NCI-H2081 treated with DMSO at 0.1 percent for 48 hours (cell line): ENCODE measurements at places on chromosomes 1 and 21.
A peak's percentile ranks its signal among the peaks of the same experiment; 100 is the strongest.

- DNase-seq: no peak
Observed at GRCh38 chr21:45180246-45180599, 105.8 kb downstream of the ADARB1 start.

GRCh38 chr21:34914239-34914638 lies 134.9 kb downstream of the RUNX1 start:
- DNase-seq: no peak

- DNase-seq: no peak
Observed at GRCh38 chr21:33035147-33035546, 9.4 kb downstream of the OLIG2 start.

GRCh38 chr1:221636967-221637366 lies 104.9 kb downstream of the DUSP10 start:
- no peak for DNase-seq

DNA sequence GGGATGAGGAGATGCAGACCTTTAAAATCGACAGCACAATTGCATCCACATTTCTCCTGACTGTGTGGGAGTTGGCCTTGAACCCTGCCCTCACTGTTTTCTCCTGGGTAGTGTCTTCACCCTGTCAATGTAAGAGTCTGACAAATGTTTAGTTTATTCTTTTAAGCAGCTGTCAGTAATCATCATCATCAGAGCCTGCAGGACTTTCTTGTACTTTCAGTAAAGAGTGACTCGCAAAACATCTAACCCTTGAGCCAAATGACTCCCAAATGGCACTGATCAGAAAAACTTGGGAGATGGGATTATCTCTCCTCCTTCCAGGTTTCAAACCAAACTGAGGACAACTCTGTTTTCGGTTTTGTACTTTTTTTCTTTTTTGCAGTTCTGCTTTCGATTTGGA lies 460.2 kb downstream of the KIF26B start:
- DNase-seq: no peak

DNA sequence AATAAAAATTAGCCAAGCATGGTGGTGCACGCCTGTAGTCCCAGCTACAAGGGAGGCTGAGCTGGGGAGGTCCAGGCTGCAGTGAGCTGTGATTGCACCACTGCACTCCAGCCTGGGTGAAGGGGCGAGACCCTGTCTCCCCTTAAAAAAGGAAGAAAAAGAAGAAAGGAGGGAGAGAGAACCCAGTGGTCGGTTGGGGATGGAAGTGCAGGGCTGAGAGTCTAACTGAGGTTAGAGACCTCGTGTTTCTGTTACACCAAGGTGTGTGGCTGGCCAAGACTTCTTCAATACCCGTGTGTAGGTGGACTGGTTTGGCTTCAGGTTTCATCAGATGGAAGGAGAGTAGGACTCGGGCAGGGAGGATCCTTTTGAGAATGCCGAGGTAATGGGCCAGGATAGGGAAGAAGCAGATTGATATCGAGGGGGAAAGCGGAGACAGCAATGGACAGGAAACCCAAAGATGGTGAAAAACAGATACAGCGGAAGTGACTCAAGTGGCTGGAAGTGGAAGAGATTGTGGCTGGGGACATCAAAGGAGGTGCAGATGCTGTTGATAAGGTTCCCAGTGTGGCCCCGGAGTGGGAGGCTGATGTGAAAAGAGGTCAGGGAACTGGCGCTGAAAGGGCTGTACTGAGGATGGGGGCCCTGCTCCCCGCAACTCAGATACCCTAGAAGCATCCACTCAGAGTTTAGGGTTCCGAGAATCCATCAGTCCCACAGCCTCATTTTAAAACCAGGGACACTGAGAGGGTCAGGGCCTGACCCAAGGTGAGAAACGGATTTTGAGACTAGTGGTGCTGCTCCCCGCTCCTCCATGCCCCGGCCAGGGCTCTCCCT lies 681 bp upstream of the UBXN10 start:
- no peak for DNase-seq

DNA sequence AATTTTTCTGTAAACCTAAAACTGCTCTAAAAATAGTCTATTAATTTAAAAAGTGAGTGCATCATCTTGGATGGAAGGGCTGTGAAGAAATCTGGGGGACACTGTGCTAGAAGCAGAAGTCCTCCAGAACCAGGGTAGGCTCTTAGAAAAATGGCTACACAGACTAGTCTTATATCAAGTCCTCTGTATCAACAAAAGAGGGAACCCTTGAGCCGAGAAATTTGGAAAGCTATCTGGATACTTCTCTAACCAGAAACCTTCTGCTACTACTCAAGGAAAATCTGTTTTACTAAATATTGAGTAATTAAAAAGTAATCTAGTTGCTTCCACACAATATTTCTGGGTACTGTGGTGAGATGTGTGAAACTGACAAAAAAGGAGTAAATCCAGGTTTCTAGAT lies 92.1 kb downstream of the WDR3 start:
- no peak for DNase-seq

DNA sequence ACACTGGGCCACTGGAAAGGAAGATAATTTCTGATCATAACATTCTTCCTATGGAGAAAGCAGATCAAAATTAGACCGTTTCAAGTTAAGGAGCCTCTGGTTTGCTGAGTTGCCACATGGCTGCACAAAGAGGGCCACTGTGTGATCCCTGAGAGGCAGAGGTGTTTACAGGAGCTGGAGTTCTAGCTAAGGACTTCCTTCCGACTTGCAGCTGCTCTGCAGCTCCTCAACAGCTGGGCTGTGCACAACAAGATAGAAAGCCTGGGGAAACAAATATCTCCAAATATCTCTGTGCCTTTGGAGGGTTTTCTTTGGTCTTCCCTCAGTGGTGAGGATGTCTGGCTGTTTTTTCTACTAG lies 26.8 kb downstream of the GADD45A start:
- no peak for DNase-seq

DNA sequence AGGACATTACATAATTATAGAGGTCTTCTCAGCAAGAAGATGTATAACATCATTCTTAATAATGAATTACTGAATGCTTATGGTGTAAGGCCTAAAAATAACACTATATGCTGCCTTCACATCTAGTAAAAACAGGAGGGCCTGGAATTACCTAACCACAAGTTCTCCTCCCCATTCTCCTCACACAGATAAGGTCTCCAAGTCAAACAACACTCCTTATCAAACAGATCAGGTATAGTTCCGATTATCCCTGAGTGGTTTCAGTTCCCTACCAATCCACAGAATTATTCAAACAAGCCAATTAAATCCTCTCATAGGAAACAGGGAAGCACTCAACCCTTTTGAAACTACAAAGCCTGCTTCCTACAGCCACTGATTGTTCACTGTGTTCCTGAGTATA lies 4.0 kb upstream of the AGBL4 start:
- no peak for DNase-seq

DNA sequence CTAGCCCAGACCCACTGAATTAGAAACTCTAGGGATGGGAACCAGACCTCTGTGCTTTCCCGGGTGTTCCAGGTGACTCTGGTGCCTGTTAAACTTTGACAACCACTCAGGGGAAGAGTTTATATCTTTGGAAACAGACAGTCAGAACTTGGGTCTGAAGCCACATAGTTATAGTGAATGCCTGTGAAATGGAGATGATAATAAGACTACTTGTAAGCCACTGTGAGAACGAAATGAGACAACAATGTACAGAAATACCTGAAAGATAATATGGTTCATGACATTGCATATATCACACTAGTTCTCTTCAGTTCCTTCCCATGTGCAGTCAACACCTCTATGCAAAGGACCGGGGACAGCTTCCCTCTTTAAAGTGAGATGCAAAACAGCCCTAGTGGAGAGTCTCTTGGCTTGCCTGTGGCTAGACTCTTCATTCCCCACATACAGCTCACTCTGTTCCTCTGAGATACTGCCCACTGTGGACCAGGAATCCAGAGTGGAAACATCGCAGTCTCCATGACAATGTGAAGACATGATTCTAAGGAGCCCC lies 287.5 kb downstream of the ASTN1 start:
- no peak for DNase-seq

DNA sequence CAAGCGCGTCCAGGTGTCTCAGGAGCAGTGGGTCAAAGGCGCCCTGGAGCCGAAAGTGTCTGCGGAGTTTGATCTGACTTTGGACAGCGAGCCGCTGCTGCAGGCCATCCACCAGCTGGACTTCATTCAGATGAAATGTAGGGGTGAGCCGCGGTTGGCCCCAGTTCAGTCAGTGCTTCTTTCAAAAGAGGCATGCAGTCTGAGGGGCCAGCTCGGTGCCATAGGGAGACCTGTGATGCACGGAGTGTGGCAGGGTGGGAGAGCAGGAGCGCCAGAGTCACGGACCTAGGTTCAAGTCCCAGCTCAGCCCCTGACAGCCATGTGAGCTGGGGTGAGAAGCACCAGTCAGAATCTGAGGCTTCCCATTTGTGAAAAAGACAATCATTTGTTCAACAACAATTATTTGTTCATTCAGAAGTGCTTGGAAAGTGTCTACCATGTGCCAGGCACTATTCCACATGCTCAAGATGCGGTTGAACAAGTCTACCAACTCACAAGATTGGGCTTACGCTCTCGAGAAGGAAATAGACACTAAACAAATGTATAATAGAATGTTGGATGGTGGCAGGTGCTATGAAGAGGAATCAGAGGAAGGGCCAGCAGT lies 39.5 kb upstream of the GNPAT start:
- no peak for DNase-seq

DNA sequence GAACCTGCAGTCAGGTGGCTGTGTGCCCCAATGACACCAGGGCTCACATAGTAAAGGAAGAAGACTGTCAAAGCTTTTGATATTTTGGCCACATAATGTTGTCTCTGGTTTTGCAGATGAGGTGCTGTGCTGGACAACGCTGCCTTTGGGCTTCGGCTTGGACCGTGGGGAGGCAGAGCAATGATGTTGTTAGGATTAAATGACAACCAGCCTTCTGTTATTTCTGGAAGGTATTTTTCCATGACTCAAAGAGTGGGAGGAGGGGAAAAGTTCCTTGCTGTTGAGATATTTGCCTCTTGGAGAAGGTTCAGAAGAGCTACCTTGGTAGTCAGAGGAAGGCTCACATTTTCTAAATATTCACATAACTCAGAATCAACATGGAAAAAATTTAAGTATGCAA lies 187.3 kb upstream of the GALNT2 start:
- no peak for DNase-seq

DNA sequence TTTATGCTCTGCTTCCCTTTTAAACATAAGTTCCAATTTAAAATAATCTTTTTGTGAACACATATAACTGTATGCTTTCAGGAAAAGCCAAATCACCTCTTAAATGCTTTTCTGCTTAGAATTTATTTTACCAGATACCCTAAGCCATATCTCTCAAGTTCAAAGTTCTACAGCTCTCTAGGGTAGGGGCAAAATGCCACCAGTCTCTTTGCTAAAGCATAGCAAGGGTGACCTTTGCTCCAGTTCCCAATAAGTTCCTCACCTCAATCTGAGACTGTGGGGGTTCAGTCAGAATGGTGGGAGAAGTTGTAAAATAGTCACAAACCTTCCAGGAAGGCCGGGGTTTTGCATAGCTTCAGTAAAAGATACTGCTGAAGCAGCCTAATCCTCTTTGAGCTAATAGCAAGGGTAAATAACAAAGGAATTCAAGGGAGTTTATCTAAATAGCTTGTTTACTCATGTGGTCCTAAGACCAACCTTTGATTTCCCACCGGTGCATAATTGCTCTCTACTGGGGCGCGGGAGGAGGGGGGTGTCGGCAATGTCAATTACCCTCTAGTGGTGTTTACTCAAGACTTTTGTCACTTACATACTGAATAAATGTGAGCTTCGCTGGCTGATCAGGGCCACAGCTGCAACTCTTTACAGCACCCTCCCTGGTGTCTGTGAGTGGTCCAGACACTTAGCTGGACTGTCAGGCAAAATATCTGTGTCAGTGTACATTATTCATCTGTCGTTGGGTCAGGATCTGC lies 1376.2 kb downstream of the NCAM2 start:
- no peak for DNase-seq

- no peak for DNase-seq
Observed at GRCh38 chr1:201593200-201593921, 54.4 kb downstream of the NAV1 start.

GRCh38 chr1:104132382-104132973 lies 382.8 kb downstream of the AMY1C start:
- peak; percentile 42 for DNase-seq

DNA sequence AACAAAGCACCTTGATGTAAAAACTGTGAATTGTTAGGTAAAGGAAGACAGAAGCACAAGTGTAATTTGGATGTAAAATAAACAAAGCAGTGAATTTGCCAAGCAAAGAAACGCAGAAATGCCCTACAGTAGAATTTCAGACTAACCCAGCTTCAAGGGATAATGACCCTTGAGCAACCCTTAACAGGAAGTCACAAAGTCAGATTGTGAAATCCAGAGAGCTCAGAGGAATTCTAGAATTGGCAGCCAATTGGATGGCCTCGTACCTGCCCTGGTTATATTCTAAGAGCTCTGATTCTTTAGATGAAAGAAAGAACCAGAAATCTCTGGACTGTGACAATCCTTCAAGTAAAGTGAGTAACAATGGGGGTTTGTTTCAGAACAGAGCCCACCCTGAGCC lies 152.7 kb upstream of the CHRM3 start:
- no peak for DNase-seq

GRCh38 chr1:36128126-36128904 lies 3.3 kb upstream of the COL8A2 start:
- DNase-seq: no peak

- DNase-seq: no peak
Observed at GRCh38 chr1:111404588-111404987, 22.9 kb downstream of the OVGP1 start.
